ENCODE measurements at places on chromosomes 2 and 18.

GRCh38 chr2:88443353-88443938 is 9.0 kb downstream of the FOXI3 start:
- no peak for DNase-seq

DNA sequence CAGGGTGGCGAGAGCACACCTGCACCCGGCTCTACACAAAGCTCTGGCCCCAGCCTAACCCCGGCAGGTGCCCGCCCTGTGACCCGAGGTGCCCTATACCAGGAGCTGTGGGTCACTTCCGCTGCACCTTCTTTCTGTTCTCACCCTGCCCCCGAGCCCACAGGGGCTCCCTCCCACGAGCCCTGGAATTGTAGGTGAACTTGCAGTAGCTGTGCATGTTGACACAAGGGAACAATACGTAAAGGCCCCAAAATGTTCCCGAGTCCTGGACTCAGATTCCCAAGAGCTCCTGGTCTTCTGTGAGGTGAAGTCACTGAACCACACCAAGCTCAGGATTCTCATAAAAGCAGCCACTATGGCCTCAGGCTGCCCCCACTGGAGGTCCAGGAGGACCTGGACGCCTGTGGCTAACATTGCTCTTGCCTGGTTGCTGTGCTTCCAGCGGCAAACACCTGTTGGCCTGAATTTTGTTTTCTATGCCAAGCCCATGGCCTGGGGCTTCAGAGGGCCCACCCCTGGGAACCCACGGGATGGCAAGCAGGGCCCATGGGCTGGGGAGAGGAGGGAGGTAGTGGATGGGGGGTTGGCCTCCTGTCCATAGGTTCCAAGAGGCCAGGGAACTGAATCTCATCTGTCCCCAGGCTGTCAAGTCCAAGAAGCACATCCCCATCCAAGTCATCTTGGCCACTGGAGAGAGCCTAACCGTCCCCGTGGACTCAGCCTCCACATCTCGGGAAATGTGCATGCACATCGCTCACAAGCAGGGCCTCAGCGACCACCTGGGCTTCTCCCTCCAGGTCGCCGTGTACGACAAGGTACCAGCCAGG is 23.2 kb upstream of the GPR17 start:
- no peak for DNase-seq

DNA sequence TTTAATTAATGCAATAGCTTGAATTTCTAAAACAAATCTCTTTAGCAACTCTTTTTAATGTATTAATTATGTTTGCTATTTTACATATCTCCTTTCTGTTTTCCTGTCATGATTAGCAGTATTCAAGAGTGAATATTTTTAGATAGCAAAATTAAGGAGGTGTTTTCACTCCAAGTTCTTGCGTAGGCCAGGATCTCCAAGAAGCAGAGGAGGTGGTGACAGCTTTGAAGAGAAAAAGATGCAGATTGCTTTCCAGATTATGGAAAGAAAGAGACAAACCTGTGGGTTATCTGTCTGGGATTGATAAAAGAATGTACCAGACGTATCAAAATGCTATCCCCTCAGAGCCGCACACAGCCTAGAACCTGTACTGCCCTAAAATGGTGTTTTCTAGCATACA is 163.5 kb upstream of the FAM98A start:
- DNase-seq, result no peak

DNA sequence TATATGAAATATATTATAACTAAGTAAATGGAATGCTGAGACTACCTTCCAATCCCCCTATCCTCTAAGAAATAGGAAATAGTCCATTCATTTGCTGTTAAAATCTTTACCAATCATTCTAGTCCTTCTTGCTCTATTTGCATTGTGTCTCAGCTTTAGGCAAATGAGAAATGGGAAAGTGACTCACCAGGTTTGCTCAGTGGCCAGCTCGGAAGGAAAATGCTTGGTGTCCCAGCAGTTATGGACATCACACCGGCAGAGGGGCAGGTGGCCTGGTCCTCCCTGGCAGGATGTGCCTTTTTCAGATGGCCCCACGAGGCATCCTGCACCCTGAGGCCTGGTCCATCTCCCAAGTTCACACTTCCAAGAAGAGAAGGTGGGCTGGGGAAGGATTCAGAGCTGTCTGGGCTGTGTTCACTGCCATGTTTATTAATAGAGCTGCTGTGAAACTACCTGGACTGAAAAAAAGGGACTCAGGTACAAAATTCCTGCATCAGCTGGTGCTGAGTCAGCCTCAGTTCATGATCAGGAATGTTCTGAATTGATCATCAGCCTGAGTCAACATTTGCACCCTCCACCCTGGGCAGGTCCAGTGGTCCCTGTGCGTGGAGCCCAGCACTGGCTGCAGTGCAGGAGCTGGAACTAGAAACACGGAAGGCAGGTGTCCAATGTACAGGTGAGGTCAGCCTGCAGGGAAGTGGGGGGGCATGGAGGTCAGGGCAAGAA is 60.1 kb upstream of the ARL4C start:
- no peak for DNase-seq

DNA sequence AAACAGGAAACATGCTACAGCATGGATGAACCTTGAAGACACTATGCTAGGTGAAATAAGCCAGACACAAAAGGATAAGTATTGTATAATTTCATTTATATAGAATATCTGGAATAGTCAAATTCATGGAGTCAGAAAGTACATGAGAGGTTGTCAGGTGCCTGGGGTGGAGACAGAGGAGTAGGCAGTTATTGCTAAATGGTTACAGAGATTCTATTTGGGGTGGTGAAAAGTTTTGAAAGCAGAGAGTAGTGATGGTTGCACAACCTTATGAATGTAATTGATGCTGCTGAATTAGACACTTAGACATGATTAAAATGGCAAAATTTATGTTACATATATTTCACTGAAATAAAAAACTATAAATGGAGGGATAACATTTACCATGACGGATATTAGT is 197.4 kb downstream of the VAPA start:
- DNase-seq, result no peak

- no peak for DNase-seq
Measured at GRCh38 chr18:12420821-12421421, 13.2 kb downstream of the PRELID3A start.

- no peak for DNase-seq
Measured at GRCh38 chr2:240186191-240186725, 45.8 kb upstream of the OTOS start.

DNA sequence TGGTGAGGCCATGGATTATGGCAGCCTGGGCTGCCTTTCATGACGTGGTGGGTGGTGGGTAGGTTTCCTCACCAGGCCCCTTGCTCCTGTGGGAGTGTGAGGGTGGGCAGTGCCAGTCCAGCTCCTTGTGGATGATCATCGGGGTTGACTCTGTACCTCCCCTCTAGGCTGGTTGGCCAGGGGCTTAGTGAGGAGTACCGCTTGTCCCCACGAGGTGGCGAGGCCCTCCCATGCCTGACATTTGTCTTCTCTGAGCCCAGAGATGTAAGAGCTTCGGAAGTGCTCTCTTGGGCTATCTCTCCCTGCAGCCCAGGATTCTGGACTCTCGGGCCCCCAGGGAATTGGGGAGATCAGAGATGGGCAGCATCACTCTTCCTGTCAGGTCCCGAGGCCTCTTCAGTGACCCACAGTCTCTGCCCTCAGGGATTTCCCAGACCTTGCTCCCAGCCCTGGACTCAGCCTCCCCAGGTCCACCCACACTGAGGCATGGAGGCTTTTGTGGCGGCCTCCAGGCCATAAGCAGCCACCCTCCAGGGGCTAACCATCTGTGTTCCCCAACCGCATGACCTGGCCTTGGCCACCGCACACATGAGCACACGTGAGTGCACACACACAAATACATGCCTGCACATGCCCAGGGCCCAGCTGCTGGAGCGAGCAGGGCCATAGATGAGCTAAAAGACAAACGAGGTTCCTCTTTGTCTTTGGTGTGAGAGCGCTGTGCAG is 6.5 kb downstream of the SPR start:
- peak; percentile 20 for DNase-seq

- DNase-seq, result no peak
Measured at GRCh38 chr2:9158786-9159779, 47.5 kb upstream of the ASAP2 start.

GRCh38 chr2:164993287-164994016 is 38.1 kb upstream of the SLC38A11 start:
- DNase-seq, result no peak

- DNase-seq, result no peak
Measured at GRCh38 chr18:55244546-55244945, 285.3 kb upstream of the CCDC68 start.

- no peak for DNase-seq
Measured at GRCh38 chr2:85682378-85682777, 11.8 kb upstream of the GNLY start.
